NCI-H1105 (cell line): ENCODE measurements at places on chromosomes 12 and 14.

DNA sequence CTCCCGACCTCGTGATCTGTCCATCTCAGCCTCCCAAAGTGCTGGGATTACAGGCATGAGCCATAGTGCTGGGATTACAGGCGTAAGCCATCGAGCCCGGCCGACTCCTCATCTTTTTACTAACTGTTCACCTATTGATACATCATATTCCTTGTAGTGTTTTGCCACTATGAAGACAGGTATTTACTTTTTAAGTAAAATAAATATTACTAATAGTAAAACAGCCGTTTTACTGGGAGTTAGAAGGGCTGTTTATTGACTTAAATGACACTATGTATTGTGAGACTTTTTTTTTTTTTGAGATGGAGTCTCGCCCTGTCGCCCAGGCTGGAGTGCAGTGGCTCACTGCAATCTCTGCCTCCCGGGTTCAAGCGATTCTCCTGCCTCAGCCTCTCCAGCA is 51.5 kb downstream of the DIP2B start:
- DNase-seq, result no peak

- DNase-seq, result peak; percentile 94
Measured at GRCh38 chr12:104263580-104264358, 39.8 kb upstream of the EID3 start.

DNA sequence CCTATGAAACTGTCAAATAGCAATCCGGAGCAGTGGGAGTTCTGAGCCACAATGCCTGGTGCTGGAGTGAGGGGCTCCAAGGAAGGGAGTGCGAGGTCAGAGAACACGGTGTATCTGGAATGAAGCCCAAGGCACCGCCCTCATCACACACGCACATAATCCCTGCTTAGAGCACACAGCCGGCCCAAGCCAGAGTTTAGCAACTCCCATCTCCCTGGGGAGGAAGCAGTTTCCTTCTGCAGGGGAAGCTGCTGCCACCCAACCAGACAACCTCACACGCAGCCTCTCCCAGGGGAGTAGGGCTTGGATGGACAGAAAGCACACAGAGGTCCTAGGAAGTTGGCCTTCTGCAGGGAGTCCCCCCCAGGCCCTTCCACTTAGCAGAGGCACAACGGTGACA is 31.3 kb downstream of the ACTN1 start:
- no peak for DNase-seq

GRCh38 chr14:56782711-56783110 is 27.6 kb downstream of the OTX2 start:
- no peak for DNase-seq

- DNase-seq, result no peak
Measured at GRCh38 chr12:88681271-88681670, 101.0 kb upstream of the KITLG start.

- DNase-seq, result no peak
Measured at GRCh38 chr12:100789146-100789545, 5.4 kb upstream of the ANO4 start.

DNA sequence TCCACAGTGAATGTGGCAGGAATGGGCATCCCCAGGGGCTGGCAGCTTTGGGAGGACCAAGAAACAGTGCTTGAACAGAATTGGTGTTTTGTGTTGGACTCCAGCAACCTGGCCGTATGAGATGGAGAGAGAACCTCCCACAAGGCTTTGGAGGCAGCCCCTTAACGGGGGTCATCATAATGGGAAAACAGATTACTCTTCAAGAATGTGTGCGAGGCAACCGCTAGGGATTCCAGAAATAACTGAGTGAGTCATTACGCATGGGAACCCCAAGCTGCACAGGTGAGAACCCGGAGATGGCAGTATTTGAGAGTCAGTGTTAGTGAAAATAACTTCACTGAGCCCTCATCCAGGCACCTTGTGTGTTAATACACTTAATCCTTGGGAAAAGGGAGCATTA is 567.8 kb upstream of the TBX3 start:
- no peak for DNase-seq

DNA sequence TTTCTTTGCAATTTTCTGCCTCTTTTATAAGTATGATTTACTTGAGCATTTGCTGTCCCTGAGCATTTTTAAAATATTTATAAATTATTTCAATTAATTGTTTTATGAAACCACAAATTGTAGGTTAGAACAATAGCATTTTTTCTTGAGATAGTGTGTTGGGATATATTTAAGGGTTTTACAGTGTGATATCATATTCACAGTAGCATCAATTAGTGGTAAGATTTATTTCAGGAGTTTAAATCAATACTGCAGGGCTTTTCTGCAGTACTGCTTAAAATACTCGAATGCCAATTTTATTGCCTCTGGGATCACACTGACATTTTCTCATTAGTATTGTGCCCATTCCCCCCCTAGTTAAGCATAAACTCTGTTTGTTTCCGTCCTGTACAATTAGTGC is 82.2 kb downstream of the BHLHE41 start:
- DNase-seq, result no peak

GRCh38 chr12:88546226-88546625 is 34.0 kb downstream of the KITLG start:
- DNase-seq, result no peak

DNA sequence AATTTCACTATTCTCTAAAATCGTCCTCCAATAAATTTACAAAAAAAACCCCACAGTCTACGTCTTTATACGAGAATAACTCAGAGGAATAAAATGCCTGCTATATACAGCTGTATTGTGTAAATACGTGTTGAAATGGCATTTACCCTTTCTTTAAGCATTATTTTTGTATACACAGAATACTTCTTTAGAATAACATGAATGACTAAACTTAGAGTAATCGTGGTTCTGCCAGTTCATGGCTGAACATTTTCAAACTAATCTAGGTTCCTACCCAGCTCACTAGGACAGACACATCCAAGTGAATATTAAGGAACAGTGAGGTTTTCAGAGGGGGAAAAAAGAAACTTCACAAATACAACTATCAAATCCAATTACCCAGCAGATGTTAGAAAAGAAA is 24.6 kb downstream of the DICER1 start:
- DNase-seq, result no peak

DNA sequence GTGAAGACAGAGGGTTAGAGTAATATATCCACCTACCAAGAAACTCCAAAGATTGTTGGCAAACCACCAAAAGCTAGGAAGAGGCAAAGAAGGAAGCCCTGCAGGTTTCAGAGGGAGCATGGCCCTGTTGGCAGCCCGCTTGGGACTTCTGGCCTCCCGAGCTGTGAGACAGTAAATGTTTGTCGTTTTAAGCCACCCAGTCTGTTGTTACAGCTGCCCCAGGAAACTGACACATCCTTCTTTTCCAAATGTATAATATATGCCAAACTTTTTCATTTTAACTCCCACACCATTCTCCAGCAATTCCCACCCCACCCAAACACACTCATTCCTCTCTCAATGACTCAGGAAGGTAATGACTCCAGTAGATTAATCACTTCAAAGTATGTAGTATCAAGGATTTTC is 74.0 kb downstream of the RPS29 start:
- no peak for DNase-seq

DNA sequence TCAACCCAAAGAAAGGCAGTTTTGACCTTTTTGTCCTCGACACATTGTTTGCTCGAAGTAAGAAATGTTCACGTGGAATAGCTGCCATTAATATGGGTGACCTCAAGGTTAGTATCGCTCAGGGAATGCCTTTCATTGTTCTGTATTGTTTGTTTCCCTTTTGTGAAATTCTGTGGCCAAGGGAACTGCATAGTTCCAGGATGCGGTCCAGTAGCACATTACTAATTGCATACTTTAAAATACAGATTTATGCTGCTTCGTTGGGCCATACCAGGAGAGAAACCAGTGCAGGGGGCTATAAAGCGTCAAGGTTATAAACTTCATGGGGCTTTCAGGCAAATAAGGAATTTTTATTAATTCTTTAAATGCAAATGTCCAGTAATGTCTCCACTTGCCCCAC is 73.3 kb upstream of the USP44 start:
- no peak for DNase-seq

- DNase-seq, result no peak
Measured at GRCh38 chr12:104703372-104703771, 246.6 kb downstream of the CHST11 start.

DNA sequence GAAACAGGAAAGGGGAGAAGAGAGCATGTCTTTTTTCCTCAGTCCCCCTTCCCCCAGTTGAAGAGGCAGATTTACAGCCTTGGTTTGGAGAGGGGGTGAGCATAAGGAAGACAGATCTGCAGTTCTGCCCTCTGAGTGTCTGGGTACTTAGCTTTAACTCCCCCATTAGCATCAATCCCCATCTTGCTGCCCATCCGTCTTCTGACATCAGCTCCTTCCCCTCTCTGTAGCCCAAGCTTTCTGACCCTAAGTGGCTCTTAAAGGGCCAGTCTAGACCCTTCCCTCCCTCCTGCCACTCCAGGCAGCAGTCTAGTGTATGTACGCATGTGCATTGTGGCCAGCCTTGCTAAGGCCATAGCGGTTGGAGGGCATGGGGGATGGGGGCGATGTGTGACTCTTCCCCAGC is 7.3 kb downstream of the GPR84 start:
- no peak for DNase-seq

DNA sequence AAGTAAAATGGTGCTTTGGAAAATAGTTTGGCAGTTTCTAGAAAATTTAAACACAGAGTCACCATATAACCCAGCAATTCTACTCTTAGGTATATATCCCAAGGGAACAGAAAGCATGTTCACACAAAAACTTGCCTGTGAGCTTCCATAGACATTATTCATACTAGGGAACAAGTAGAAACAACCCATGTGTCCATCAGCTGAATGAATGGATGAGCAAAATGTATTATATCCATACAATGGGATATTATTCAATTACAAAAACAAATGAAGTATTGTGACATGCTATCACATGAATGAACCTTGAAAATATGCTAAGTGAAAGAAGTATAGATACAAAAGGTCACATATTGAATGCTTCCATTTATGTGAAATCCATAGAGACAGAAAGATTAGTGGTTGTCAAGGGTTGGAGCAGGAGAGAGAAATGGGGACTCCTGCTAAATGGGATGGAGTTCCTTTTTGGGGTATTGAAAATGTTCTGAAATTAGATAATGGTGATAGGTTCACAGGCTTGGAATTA is 7.9 kb downstream of the SLC10A1 start:
- DNase-seq, result no peak

DNA sequence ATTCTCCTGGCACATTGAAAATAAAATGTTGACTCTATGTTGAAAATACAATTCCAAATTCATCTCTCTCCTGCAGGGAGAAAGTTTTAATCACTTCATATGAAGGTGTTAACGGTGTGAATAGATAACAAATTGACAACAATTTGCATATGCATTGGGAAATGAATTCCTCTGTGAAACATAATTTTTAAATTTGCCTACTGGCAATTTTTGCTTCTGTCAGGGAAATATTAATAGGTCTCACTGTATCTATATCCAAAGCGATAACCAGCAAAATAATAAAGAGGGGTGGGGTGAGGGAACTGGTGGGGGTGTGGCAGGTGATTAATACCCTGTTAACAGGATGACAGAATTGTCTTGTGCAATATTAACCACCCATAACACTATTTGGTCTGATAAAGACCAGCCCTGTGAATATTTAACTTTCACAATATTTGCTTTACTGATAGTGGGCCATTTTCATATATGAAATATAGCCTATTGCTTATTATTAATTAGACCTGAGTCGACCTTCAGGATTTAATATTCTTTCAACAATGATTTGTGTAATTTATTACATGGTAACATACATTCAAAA is 239.0 kb upstream of the SSTR1 start:
- no peak for DNase-seq

- no peak for DNase-seq
Measured at GRCh38 chr14:105095236-105095805, 30.1 kb upstream of the GPR132 start.

GRCh38 chr12:26124446-26125399 is at the start of gene BHLHE41:
Gene BHLHE41 (minus strand): TSS chr12:26125037. CDS start chr12:26124779, 258 bp downstream.
- DNase-seq, result peak; percentile 46

DNA sequence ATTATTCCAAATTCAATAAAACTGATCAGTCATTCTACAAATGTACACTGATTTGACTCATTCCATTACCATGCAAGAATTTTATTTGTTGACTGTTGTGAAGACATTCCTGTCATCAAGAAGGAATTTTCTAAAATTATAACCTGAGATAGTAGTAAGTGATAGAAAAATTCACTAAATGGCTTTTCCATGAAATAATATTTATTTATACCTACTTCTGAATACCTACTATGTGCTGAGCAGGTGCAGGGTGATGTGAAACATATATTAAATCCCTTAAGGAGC is 841.7 kb downstream of the NRXN3 start:
- DNase-seq, result no peak

- no peak for DNase-seq
Measured at GRCh38 chr14:26849514-26849913, 251.7 kb upstream of the NOVA1 start.

GRCh38 chr14:44700694-44701093 is 193.6 kb upstream of the FSCB start:
- DNase-seq, result no peak

DNA sequence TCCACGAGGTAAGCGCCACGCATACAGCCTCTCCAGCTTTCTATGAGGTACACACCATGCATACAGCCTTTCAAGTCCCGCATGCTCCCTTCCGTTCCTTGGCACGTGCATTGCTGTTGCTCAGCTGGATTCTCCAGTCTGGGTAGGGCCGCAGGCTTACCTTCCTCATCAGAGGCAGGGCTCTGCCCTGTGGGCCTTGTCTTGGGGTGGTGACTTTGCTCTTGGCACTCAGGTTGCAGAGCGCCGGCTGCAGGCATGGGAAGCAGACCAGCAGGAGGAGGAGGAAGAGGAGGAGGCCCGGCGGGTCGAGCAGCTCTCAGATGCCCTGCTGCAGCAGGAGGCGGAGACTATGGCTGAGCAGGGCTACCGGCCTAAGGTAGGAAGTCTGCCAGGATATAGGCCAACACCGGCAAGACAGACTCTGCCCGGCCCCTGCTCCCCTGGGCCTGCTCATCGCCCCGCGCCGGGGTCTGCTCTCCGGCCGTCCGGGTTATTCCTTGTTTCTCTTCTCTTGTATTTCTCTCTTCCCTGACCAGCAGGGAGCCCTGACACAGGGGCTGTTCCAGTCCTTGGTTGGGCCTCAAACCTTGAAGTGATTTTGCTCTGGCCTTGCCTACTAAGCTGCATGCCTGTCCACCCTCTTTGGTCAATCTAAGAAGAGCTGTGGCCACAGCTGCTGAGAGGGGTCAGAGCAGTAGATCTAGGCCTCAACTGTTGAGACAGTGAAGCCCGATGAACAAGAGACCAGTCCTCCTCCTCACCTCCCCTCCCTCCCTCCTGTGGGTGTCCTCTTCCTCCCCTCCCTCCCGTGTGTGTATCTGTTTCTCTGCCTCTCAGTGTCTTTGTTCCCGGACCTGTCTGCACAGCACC is 15.3 kb downstream of the TCHP start:
- no peak for DNase-seq
